T-helper 1 cell (primary cell): ENCODE measurements at places on chromosomes 13 and 19.

DNA sequence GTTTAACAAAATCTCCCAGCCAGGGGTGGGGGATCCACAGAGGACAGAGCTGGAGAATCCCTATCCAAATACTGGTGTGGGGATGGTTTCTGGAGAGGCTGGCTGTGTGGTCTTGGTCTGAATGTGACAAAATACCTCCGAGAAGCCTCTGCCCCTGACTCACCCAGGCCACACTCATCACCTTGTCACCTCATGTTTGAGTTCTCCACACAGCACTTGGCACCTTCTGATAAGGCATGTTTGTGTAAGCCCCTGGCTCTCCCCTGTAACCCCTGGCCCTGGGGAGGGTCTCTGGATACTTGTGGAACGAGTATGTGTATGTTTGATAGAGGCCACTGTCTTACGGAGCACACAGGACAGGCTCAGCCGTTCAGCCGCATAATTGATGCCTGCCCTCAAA lies 14.7 kb downstream of the TECR start:
- no peak for DNase-seq

GRCh38 chr13:61905054-61905453 lies 489.4 kb upstream of the PCDH20 start:
- no peak for DNase-seq

- DNase-seq = no peak
Measured at GRCh38 chr19:32870981-32871451, 1.4 kb upstream of the SLC7A9 start.

DNA sequence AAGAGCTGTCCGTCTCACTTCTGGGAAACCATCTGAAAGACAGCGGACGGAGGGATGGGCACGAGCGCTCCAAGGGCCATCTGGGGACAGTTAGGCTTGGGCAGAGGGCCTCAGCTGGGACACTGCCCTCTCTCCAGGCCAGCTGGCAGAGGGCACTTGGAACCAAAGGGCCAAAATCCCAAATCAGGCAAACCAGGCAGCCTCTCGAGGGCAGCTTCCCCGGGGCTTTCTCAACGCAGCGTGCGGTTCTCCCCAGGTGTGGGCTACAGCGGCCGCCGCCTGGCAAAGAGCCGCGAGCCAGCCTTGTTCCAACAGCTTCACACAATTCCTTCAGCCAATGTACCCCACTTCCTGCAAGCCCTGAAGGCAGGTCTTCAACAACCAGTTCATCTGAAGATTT lies 5.0 kb downstream of the MLLT1 start:
- no peak for DNase-seq

DNA sequence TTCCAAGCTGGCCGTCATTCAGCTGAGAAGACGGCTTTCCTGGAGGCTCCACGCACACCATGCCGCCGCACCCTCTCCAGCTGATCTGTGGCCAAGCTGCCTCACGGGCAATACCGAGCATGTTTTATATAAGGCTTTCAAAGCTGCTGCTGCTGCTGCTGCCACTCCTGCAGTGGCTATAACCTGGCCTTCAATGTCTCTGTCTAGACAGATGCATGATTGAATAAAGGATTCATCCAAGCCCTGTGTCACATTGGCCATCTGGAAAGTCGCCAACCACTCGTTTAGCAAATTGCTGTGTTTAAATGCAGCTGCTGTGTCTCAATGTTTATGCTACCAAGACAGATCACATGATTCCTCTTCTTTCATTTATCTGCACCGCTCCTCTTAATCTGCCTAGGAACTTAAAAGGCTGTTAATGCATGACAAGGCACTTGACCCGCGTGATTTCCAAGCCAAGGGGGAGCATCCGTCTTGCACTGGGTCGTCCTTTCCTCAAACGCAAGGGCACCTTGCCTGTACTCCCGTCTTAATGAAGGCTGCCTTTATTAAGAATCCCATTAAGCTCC lies 114.3 kb downstream of the TEX26 start:
- no peak for DNase-seq

GRCh38 chr13:73216381-73216831 lies 157.6 kb downstream of the KLF5 start:
- DNase-seq = no peak

- no peak for DNase-seq
Measured at GRCh38 chr13:106210324-106210723, 325.1 kb downstream of the EFNB2 start.

DNA sequence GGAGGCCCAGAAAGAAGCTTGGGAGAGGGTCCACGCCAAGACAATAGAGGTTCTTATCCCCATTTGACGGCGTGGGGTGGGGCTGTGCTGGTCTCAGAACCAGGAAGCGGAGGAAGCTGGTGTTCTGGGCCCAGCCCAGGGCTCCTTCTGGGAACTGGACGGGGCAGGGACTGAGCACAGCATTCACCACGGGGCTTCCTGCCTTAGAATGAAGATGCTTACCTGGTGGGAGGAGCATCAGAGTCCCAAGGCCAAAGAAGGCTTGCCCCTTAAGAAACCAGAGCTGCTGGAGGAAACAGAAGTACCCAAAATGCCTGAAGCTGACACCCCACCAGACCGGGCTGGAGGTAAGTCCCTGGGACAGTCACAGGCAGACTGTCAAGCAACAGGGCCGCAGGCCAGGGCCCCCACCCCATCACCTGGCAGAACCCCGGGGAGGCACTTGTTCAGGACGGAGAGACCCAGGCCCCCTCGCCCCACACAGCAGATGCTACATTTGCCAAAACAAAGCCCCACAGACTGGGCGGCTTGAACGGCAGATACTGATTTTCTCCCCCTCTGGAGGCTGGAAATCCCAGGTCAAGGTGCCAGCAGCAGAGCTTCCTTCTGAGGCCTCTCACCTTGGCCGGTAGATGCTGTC lies 17.8 kb upstream of the IGLON5 start:
- no peak for DNase-seq

GRCh38 chr19:17058236-17058635 lies 17.0 kb downstream of the HAUS8 start:
- no peak for DNase-seq

DNA sequence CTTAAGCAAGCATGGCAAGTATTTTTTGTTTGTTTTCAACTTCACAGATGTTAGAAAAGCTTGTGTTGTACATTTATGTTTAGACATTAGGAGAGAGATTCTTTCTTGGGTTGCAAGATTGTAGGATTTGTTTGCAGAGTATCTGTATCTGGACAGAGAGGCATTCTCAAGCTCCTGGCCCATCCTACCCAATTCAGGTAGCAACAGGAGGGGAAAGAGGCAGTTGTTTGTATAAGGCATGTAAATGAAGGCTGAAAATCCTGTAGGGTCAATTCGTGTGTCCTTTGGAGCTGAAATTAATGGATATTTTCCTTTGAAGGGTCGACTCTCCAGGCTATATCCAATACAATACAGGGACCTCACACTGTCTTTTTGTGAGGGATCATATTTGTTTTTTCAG lies 147.3 kb downstream of the KCNRG start:
- DNase-seq = no peak

GRCh38 chr13:50617134-50617721 lies 226.3 kb downstream of the DLEU7 start:
- DNase-seq = no peak

GRCh38 chr19:51754109-51754508 lies 2.4 kb upstream of the FPR1 start:
- no peak for DNase-seq

DNA sequence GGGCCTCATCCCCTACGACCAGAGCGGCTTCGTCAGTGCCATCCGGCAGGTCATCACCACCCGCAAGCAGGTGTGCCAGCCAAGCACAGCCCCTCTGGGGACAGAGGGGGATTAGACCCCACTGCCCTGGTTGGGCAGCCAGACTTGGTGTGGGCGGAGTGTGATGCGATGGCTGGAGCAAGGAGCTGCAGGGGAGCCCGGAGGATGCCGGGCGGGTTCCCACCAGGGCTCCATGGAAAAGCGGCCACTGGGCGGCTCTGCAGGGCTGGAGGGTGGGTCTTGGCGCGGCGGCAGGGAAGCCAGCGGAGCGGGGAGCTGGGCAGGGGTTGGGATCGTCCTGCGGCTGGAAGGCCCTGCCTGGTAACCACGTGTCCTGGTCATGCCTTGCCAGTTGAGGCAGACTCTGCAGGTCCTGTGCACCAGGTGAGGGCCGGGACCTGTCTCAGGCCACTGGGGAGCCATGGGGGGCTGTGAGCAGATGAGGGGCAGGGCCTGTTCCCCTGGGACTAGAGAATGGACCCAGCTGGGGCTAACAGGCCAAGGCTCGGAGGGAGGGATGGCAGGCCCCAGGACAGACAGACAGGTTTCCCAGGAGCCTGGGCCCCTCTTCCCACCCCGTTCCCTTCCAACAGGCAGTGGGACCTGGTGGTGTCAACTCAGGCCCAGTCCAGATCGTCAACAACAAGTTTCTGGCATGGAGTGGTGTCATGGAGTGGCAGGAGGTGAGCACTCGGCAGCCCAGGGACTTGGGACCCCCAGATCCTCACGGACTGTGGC lies 6.3 kb downstream of the PTOV1 start:
- no peak for DNase-seq

- no peak for DNase-seq
Measured at GRCh38 chr19:13839938-13840304, 37.0 kb upstream of the NANOS3 start.

DNA sequence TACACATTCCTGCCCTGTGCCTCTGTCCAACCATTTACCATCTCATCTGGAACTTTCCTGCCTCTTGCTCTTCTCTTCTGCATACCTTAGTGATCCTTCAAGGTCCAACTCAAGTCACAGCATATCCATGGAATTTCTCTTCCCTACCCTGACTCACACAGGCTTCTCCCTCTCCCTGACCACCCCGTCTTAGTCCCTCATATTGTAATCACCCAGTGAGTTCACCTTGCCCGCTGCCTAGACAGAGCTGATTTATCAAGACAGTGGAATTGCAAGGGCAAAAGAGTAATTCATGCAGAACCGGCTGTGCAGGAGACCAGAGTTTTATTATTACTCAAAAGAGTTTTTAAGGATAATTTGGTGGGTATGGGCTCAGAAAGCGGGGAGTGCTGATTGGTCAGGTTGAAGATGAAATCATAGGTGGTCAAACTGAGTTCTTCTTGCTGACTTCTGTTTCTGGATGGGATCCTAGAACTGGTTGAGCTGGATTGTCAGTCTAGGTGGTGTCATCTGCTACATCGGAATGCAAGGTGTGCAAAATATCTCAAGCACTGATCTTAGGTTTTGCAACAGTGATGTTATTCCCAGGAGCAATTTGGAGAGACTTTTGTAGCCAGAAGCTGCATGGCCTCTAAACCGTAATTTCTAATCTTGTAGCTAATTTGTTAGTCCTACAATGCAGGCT lies 67.2 kb downstream of the HSPH1 start:
- no peak for DNase-seq

DNA sequence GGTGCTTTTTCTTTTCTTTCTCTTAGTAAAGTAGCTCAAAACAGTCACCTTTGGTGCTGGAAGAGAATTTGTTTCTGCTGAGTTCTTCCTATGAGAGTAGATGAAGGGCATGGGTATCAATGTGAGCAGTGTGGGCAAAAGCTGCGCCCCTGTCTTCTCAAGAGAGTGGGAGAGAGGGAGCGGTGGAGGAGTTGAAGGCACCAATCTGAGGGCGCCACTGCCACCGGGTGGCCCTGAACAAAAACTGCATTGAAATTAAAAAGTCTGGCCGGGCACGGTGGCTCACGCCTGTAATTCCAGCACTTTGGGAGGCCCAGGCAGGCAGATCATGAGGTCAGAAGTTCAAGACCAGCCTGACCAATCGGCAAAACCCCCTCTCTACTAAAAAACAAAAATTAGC lies 28.7 kb upstream of the EPHX3 start:
- DNase-seq = no peak

DNA sequence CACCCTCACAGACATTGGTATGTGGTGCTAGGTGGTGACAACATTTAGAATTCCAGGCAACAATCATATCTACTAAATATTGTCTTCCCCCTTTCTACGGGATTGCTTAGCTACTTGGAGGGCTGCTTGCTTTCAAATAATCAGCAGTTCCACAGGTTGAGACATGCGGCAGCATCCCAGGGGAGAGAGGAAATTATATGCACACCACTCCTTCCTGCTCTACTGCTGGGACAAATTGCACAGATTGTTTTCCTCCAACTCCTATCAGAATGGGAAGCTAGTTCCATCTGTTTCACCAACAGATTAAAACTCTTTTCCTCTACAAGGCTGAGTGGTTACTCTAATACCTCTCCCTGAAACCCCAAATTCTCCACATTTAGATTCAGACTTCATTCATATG lies 275.4 kb downstream of the DNAJC15 start:
- DNase-seq = no peak

- no peak for DNase-seq
Measured at GRCh38 chr13:43126420-43126819, 103.0 kb downstream of the DNAJC15 start.

- DNase-seq = no peak
Measured at GRCh38 chr19:52270266-52270885, 989 bp downstream of the ZNF766 start.

GRCh38 chr13:112903071-112903577 lies 65.9 kb upstream of the MCF2L start:
- no peak for DNase-seq

GRCh38 chr13:51742611-51743010 lies 61.4 kb downstream of the DHRS12 start:
- no peak for DNase-seq

GRCh38 chr19:38635483-38636399 lies 11.7 kb upstream of the ACTN4 start:
- no peak for DNase-seq

- DNase-seq = no peak
Measured at GRCh38 chr19:14473073-14473977, 1.8 kb downstream of the PTGER1 start.

DNA sequence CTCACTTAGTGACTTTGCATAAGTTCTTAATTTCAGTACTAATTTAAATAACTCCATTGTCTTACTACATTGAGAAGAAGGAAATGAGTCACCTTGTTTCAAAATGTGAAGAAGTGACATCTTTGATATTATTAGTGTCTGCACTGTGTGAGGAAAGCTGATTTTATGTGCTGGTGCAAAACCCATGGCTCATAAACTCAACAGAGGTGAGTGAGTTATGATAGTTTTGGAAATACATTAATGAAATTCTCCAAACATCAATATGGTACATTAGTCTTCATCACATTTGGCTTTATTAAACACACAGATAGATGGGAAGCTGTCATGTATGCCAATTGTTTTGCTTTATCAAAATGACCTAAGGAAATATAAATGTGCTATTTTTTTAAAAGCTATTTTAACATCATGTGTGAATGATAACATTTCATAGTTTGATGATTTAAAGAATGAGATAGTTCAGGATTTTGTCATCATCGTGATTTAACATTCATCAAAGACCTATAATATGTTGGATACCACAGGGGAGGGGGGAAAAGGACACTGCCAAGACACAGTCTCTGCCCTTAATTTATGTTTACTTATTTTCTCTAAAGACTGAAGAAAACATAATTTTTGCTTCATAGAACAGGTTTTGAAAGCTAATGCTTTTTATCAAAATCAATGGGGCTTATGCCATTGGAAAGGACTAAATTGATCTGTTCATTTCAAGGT lies 902.3 kb upstream of the SLITRK1 start:
- DNase-seq = no peak

- no peak for DNase-seq
Measured at GRCh38 chr13:101291206-101291605, 125.1 kb downstream of the NALCN start.

GRCh38 chr13:82076496-82076895 lies 1735.6 kb upstream of the SPRY2 start:
- DNase-seq = no peak
